Stimulated activated CD8-positive, alpha-beta memory T cell treated with anti-CD3 and anti-CD28 coated beads, Interleukin-4, amount 100 ng/mL, for 4 hours (primary cell): ENCODE measurements at places on chromosomes 16 and 17.

DNA sequence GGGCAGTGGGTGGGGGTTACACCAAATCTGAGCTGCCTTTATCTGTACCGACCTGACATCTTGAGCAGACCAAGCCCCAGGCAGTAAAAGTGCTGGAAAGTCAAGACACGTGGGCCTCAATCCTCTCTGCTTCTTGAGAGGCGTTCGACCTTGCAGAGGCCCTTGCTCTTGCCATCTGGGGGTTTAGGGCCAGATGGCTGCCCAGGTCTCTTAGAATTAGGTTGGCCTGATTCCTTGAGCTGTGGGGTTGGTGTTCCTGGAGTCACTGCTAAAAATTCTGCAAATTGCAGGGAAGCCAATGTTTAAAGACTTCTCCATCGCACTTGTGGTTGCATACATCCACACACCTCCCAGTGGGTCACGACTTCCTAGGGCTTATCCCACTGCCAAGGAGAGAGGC lies 238.2 kb upstream of the ASIC2 start:
- no peak for DNase-seq

GRCh38 chr16:56860226-56861020 lies 4.6 kb upstream of the SLC12A3 start:
- no peak for DNase-seq

DNA sequence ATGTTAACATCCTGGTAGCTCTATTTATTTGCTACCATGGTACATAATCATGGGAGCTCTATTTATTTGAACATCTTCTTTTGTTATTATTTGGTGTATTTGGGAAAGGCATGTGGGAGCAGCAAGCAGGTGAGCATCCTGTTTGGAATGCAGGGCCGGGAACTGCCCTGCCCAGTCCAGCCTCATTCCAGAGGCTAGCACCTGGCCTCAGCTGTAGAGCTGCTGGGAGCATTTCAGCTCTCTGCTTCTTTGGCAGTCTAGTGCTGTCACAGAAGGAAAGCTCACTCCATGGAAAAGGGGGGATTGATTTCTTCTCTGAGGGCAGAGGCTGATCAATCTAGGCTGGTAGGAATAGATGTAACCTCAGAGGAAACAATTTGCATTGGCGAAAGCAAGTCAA lies 112.5 kb downstream of the WWOX start:
- no peak for DNase-seq

- no peak for DNase-seq
These were observed 16.1 kb upstream of the UBTF start for GRCh38 chr17:44235583-44235936.
